ENCODE measurements at places on chromosomes 2 and 18.

GRCh38 chr18:24831871-24832665 lies 371.6 kb downstream of the HRH4 start:
- no peak for DNase-seq

- DNase-seq = no peak
These were observed 48.5 kb downstream of the SOCS6 start for GRCh38 chr18:70337139-70337972.

GRCh38 chr2:199811346-199811745 lies 39.6 kb downstream of the FTCDNL1 start:
- no peak for DNase-seq

- DNase-seq = no peak
These were observed 37.4 kb downstream of the MEIS1 start for GRCh38 chr2:66472225-66472843.

GRCh38 chr2:134408791-134409190 lies 154.9 kb downstream of the MGAT5 start:
- DNase-seq = no peak

GRCh38 chr2:108967757-108968156 lies 21.3 kb downstream of the EDAR start:
- DNase-seq = no peak

GRCh38 chr2:190382851-190383250 lies 25.3 kb upstream of the MFSD6 start:
- peak; percentile 23 for DNase-seq

DNA sequence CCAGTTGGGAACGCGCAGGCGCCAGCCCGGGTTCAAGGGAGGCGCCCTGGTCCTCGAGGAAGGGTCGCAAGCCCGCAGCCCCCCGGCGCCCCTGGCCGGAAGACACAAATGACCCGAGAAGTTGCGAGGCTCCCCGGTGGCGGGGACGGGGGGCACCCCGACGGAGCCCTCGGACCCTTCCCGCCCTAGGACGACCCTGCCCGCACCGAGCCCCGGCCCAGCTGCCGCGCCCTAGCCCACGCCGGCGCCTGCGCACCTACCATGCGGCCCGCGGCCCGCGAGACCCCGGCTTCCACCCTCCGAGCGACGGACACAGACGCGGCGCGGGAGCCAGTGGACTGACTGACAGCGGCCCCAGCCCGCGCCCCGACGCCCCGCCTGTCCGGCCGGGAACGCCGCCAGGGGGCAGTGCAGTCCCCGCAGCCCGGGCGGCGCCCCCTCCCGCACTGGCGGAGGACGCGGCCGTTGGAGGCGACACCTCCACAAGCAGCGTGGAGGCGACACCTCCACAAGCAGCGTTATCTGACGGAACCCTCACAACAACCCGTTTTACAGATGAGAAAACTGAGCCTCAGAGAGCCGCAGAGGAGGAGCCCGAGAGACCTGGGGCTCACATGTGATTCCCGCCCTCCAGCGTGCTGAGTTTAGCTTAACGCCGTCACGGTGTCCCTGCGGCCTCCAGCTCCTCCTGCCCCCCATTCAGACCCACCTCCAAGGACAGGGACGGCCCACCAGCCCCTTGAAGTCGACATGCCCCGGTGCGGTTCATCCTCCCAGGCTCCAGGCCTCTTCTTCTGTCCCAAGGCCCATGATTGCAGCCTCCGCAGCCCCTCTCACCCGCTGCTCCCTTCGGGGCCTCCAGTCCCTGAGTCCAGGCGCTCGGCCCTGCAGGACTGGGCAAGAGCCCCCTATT lies at the start of gene NMUR1:
Gene NMUR1 (minus strand): TSS at position 347 of the 913 bp plus-strand sequence. CDS start 84 bp downstream, at position 263.
- peak; percentile 54 for DNase-seq

DNA sequence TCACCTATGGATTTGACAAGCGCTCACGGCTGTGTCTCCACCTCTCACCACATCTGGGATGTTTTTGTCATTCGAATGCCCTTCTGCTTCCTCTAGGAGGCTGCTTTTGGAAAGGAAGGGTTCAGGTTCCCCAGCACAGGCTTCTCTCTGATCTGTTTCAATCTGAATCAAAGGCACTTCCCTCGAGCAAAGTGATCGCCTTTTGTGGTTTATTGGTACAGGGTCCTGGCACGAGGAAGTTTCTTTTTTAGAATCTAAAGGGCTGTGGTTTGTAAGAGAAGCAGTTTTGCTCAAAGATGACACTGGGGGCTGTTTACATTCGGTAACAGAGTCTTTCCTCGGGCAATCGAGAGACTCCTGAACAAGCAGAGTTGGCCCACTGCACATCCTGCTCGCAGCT lies 145.0 kb downstream of the DAW1 start:
- no peak for DNase-seq

GRCh38 chr18:28331551-28331950 lies 154.6 kb upstream of the CDH2 start:
- no peak for DNase-seq
